ENCODE measurements at places on chromosomes 13 and 19.

DNA sequence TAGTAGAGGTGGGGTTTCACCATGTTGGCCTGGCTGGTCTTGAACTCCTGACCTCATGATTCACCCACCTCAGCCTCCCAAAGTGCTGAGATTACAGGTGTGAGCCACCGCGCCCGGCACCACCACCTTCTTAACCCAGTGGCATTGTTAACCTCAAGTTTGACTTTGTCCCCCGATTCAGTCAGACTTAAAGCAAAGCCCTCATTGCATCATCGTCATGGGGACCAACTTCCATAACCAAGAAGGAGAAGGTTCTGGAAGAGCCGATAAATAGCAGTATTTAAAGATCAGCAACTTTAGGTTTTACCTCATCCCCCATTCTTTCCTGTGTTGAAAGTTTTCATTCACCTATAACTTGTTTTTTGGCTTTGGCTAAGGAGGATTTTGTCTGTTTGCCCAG, 6.7 kb upstream of the INAFM1 start:
- no peak for DNase-seq

GRCh38 chr19:10508707-10509106, 5.6 kb upstream of the KEAP1 start:
- peak; percentile 45 for DNase-seq

- no peak for DNase-seq
Observed at GRCh38 chr13:78587395-78587794, 16.0 kb downstream of the POU4F1 start.

DNA sequence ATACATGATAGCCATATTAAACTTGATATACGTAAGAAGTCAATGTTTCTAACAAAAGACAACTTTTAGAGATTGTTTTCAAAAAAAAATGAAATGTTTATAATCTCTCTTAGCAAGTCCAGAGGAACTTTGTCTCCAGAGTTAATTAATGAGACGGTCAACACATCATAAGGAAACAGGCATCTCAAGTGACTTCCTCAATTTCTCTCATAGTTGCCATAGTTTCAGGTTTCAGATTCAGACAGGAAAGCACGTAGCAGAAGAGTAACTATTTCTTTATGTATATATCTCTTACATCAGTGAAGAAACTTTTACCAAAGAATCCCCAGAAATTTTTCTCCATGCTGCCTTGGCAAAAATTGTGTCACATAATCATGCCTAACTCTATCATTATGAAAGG, 159.6 kb upstream of the ATXN8OS start:
- DNase-seq = no peak

GRCh38 chr13:52399708-52400107, 6.3 kb downstream of the THSD1 start:
- DNase-seq = peak; percentile 8

DNA sequence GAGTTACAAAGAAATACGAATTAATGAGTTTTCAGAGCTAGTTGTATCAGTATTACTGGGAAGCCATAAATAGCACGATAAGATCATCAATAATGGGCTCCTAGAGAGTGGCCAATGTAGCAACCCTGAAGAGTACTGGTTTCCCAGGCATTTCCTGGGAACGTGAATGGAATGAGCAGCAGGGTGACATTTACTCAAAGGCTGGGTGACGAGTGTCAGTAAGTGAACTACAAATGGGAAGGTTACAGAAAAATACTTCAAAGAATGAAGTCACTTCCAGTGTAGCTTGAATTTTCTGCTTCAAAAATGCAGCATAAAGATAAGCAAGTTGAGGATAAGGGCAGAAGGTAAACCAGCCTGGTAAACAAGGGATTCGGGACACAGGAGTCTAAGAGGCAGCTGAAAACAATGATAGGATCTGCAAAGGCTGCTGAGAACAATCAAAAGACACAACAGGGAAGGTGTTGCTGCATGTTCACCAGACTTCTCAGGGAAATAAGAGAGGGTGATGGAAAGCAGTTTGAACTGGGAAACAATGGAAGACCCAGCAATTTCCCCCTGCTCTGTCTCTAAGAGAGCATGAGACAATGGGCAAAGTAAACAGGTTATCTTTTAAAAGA, 48.6 kb upstream of the POSTN start:
- no peak for DNase-seq

DNA sequence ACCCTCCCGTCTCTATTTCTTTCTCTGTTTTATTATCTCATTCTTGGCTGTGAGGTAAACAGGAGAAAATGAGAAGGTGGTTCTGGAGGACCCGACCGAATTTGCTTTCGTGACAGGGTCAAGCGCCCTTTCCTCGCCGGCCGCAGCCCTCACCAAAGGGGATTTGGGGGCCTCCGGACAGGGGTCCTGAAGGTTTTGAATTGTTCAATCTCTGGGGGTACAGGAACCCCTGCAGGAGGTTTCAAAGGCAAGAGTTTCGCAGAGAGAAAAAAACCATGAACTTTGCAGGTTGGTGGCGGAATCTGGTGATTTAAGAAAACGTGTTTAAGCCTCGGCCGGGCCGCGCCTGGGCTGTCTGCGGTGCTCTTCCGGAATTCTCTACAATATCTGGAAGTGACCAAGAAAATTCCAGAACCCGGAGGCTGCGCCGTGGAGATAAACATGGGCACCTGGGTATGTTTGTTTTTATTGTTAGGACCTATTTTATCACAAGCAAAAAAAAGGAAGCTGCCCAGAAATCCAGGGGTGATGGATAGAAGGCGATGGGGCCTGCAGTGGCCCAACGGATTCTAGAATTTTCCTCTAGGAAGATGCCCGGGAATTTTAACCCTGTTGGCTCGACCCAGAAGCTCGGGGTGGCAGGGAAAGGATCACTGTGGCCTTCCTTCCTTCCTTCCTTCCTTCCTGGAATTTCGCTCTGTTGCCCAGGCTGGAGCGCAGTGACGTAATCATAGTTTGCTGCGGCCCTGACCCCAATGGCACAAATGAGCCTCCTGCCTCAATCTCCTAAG, 14.2 kb upstream of the PTBP1 start:
- DNase-seq = no peak

DNA sequence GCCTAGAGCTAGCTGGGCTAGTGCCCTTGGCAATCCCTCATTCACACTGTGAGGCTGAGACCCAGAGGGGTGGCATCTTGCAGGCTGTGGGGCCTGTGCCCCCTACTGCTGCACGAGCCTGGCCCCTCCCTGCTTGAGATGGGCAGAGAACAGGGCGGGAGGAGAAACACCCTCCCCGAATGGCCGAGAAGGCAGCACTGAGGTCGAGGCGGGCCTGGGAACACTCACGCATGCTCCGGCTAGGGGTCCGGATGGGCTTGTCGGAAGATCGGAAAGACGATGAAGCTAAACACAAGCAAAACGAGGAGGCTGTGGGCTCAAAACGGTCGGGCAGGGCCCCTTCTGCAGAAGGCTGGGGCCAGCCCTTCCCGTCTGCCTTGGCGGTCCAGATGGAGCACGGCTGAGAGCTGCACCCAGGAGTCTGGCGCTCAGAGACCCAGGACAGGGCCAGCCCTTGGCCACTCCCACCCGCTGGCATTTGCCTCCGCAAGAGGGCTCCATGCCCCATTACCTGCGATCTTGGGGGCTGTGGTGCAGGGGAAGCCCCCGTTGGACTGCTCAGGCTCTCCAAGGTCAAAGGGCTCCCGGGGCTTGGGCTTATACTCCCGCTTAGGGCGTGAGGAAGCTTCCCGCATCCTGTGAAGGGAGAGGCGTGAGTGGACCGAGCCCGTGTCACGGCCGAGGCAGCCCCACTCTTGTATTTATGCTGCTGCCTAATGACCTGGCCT, 18.9 kb downstream of the MPND start:
- DNase-seq = no peak

GRCh38 chr13:101916108-101916774, 463.8 kb downstream of the ITGBL1 start:
- DNase-seq = no peak

GRCh38 chr13:70311191-70311590, 202.9 kb upstream of the KLHL1 start:
- DNase-seq = no peak

- no peak for DNase-seq
Observed at GRCh38 chr13:29733147-29733611, 117.2 kb downstream of the UBL3 start.

- no peak for DNase-seq
Observed at GRCh38 chr13:45320876-45321629, 19.9 kb downstream of the TPT1 start.

- peak; percentile 88 for DNase-seq
Observed at GRCh38 chr19:1266129-1266915, 2.8 kb upstream of the CIRBP start.

DNA sequence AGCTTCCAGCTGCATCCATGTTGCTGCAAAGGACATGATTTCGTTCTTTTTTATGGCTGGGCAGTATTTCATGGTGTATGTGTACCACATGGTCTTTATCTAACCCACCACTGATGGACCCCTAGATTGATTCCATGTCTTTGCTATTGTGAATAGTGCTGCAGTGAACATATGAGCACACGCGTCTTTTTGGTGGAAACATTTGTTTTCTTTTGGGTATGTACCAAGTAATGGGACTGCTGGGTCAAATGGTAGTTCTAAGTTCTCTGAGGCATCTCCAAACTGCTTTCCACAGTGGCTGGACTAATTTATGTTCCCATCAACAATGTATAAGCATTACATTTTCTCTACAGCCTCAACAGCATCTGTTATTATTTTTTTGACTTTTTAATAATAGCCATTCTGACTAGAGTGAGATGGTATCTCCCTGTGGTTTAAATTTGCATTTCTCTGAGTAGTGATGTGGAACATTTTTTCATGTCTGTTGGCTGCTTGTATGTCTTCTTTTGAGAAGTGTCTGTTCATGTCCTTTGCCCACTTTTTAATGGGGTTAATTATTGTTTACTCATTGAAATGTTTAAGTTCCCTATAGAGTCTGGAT, 6.8 kb upstream of the UBE2L5 start:
- DNase-seq = no peak

GRCh38 chr13:107974409-107974808, 240.9 kb downstream of the LIG4 start:
- no peak for DNase-seq

DNA sequence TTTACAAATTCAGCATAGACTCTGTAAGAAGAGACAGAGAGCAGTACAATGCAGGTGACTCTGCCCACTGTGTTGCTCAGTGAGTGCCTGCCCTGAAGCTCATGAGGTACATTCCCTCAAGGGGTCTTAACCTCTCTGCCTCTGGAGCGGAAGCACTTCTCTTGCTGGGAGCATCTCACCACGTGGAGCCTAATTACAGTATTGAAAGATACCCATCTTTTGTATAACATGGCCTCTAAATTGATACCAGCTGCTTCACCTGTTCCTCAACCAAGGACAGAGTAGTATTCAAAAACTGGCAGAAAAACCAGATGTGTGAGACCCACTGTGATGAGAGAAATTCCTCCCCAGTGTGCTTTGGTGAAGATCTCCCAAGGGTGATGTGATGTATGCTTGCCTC, 77.1 kb downstream of the SACS start:
- DNase-seq = no peak

DNA sequence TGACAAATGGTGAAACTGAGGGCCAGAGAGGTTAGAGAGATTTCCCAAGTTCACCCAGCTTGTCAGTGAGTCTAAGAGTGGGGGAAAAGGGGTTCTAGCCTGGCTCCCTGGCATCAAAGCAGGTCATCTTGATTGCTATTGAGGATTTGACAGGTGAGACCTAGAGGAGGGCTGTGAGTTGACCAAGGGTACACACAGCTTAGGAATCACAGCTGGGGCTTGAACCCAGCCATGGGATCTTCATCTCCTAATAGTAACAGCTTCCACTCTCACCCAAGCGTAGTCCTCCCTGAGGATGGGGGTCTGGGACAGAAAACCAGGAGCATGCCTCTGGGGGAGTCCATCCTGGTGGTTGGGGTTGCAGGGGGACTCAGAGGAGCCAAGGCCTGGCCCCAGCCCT, 6.8 kb downstream of the CYP4F8 start:
- DNase-seq = no peak

GRCh38 chr13:35549481-35549880, 73.0 kb upstream of the MAB21L1 start:
- no peak for DNase-seq

DNA sequence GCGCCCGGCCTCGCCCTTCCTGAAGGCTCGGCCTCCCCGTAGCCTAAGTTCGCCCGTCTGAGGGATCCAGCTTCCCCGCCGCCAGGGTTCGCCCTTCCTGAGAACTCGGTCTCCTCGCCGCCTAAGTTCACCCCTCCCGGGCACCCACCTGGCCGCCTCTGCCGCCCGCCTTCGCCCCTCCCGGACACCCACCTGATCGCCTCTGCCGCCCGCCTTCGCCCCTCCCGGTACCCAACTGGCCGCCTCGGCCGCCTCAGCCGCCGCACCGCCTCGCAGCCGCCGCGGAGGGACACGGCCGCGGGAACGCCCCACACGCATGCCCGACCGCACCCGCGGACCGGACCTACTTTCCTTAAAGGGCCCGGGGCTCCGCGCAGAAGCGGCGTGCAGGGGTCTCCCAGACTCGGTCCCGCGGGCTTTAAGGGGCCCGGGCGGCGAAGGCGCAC, at the start of gene MOB3A:
MOB3A (minus strand) TSS at position 293 of the 446 bp plus-strand sequence. CDS start 17,766 bp downstream, outside the sequence.
- DNase-seq = peak; percentile 87

All from CD4-positive, alpha-beta T cell treated with Interleukin-4 for 4 hours (primary cell).